Stimulated activated CD8-positive, alpha-beta memory T cell treated with anti-CD3 and anti-CD28 coated beads, Interleukin-12 subunit alpha, Interleukin-12 subunit beta, amount 100 ng/mL, for 4 hours (primary cell): ENCODE measurements at places on chromosomes 1 and 21.
A peak's percentile ranks its signal among the peaks of the same experiment; 100 is the strongest.

DNA sequence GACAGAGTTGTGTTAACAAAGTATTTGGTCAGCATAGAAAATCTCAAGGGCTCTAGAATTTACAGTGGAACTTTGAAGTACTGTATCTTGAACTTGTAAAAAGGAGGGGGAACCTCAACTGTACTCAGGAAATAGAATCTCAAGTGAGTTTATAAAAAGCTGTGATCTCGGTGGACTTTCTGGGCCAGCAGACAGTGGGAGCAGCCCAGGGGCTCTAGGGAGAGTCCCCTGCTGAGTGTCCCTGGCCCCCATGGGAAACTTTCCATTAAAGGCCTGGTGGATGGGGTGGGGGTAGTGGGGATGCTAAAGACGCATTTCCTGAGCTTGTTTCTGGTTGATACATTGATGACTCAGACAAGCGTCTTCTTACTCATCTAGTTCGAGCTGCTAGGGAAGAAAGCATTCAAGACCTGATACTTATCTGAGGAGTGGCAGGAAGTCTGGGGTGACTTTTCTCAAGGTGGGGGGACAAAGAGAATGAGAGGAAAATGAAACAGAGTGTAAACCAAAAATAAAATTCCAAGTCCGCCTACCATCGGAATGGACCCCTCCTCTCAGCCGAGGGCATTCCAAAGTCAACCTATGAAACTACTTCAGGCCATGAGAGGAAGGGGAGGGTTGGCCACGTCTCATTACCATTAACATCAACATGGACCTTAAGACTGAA is 65.5 kb downstream of the NID1 start:
- peak; percentile 42 for DNase-seq

- DNase-seq: no peak
Measured at GRCh38 chr1:163186862-163187261, 15.9 kb downstream of the RGS5 start.

DNA sequence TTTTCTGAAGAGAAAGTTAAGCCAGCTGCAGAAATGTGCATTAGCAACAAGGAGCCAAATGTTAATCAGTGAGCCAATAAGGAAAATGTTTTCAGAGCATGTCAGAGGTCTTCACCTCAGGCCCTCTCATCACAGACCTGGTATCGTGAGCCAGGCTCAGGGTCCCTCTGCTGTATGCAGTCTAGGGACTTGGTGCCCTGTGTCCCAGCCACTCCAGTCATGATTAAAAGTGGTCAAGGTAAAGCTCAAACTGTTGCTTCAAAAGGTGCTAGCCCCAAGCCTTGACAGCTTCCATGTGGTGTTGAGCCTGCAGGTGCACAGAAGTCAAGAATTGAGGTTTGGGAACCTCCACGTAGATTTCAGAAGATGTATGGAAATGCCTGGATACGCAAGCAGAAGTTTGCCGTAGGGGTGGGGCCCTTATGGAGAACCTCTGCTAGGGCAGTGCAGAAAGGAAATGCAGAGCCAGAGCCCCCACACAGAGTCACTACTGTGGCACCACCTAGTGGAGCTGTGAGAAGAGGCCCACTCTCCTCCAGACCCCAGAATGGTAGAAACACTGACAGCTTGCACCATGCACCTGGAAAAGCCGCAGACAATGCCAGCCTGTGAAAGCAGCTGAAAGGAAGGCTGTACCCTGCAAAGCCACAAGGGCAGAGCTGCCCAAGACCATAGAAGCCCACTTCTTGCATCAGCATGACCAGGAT is 1128.7 kb downstream of the AMY1C start:
- DNase-seq: no peak

DNA sequence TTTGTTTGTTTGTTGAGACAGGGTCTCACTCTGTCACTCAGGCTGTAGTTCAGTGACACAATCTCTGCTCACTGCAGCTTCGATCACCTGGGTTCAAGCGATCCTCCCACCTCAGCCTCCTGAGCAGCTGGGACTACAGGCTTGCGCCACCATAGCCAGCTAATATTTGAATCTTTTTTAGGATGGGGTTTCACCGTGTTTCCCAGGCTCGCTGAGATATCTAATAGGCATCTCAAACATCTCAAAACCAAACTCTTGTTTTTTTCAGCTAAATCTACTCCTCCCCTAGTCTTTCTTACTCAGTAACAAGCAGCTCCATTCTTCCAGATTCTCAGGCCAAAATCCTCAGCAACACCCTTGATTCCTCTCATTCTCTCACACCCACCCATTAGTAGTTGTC is 22.0 kb upstream of the SRRM1 start:
- no peak for DNase-seq

- DNase-seq: no peak
Measured at GRCh38 chr21:31084689-31085088, 46.4 kb upstream of the KRTAP19-8 start.
